ENCODE measurements at places on chromosomes 4 and X.

GRCh38 chr4:44150091-44150576 lies 298.5 kb downstream of the KCTD8 start:
- no peak for DNase-seq

GRCh38 chr4:129899849-129900248 lies 803.9 kb downstream of the C4orf33 start:
- no peak for DNase-seq

- no peak for DNase-seq
Measured at GRCh38 chr4:128718768-128719167, 90.7 kb upstream of the JADE1 start.

GRCh38 chr4:123408471-123409084 lies 12.0 kb downstream of the SPRY1 start:
- DNase-seq = no peak

DNA sequence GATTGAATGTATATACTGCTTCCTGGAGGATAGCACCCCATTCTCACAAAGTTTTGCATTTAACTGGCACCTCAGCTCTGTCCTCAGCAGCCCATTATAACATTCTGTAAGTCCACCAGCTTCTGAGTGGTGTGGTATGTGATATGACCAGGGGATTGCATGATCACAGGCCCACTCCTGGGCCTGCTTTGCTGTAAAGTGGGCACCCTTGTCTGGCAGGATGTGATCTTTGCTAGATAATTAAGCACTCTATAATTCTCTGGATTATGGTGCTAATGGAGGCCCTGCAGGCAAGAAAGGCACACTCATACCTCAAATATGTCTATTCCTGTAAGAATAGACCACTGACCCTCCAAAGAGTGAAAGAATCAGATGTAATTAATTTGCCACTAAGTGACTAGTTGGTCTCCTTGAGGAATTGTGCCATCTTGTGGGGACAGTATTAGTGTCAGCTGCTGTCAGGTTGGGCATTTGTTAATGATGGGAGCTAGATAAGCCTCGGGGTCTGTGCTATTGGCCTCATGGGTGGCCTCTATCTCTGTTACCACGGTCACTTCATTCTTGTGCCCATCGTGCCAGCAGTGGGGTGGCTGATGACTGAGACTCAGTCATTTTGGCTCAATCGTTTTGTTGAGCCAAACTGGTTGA lies 2.2 kb upstream of the CFI start:
- DNase-seq = no peak

- no peak for DNase-seq
Measured at GRCh38 chrX:41192880-41193279, 107.6 kb downstream of the USP9X start.
